ENCODE measurements at places on chromosomes 4 and X.

GRCh38 chrX:108285356-108285755 is 152.9 kb downstream of the COL4A6 start:
- no peak for DNase-seq

DNA sequence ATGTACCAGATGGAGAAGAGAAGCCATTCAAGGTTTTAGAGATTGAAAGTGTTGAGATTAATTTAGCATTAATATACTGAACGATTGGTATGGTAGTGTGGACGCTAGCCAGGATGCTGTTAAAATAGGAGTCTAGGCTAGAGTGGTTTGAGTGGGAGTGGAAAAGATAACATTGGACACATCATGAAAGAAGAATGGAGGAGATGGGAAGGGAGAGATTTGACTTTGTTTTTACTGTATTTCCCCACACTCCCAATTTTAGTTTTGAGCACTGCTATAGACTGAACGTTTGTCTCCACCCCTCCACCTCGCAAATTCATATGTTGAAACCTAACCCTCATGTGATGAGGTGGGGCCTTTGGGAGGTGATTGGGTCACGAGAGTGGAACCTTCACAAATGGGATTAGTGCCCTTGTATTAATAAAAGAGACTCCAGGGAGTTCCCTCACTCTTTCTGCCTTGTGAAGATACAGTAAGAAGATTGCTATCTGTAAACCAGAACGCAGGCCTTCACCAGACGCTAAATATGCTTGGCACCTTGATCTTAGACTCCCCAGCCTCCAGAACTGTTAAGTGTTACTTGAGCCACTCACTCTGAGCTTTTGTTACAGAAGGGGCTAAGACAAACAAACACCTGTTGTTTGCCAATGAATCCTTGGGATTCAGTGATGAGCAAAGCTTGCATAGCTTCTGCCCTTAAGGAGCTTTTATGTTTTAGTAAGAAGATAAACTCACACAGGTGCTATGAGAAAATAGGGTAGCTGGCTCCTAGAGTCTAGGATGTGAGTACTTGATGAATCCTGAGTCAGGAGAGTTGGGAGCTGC is 25.8 kb downstream of the USP9X start:
- DNase-seq = no peak

- no peak for DNase-seq
Measured at GRCh38 chr4:155597281-155597680, 69.4 kb upstream of the GUCY1A1 start.

DNA sequence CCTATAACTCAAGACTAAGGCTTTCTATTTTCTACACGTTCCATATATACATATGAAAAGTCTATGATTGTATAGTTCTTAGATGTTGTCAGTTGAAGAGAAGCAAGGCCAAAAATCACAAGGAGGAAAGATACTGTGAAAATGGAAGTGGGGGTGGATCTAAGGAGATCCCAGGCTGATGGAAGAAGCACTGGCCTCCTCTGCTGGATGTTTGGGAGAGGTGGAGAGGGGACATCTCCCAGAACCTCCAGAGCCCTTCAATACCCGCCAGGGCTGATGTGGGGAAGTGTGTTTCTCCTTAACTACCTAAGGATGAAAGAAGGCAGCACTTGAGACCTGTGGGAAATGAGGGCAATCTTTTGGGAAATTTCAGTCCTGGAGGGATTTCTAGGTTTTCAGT is 67.4 kb downstream of the RASGEF1B start:
- no peak for DNase-seq

DNA sequence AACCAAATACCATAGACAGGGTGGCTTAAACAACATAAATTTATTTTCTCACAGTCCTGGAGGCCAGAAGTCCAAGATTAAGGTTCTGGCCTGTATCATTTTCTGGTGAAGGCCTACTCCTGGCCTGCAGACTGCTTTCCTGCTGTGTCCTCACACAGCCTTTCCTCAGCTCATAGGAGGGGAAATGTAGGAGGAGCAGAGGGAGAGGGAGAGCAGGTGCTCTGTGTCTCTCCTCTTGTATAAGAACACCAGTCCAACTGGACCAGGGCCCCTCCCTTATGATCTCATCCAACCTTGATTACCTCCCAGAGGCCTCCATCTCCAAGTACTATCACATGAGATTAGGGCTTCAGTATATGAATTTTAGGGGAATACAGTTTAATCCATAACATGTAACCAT is 34.3 kb downstream of the RAPGEF2 start:
- DNase-seq = no peak

DNA sequence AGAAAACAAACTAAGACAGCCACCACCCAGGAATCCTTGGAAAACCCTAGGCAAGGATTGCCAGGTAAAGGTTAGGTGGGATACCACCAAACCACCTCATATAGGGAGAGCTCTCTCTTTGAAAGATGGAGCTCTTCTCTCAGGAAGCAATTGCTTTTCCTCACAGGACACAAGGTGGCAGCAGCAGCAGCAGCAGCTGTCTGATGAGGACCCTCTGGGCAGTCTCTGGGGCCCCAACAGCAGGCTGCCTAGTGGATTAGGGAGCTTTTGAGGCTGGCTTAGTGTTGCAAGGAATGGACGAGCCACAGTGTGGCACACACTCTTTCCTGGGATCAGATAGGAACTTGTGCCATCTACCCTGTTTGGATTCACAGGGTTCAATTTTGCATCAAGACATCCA is 41.4 kb upstream of the CHRDL1 start:
- no peak for DNase-seq

DNA sequence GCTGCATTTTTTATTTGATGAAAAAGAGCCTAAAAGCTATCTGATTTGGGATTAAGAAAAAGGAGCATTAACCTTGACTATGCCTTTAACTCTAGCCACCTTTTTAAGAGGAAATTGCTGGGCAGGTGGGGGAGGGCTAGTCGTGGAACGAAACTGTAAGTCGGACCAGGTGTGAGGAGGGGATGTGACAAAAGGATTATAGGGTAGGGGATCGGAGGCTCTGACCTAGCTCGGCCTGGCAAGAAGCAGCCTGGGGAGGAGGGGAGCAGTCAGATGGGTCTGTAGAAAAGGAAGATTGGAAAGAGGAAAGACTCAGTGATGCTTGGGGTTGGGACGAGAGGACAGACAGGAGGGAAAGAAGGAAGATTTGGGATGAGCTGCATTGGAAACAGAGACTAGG is 21.1 kb upstream of the SPCS3 start:
- DNase-seq = no peak

GRCh38 chr4:139884438-139884837 is 218.8 kb downstream of the MGST2 start:
- no peak for DNase-seq

- DNase-seq = no peak
Measured at GRCh38 chr4:128769011-128769410, 40.5 kb upstream of the JADE1 start.

- DNase-seq = no peak
Measured at GRCh38 chr4:77593101-77593500, 12.5 kb upstream of the CXCL13 start.

DNA sequence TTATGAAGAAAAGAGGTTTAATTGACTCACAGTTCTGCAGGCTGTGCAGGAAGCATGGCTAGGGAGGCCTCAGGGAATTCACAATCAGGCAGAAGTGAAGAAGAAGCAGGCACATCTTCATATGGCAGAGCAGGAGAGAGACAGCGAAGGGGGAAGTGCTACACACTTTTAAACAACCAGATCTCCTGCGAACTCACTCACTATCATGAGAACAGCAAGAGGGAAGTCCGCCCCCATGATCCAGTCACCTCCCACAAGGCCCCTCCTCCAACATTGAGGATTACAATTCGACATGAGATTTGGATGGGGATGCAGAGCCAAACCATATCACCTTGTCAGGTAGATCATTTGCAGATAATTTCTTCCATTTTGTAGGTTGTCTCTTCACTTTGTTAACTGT is 555.5 kb upstream of the MAGEB2 start:
- no peak for DNase-seq

GRCh38 chr4:114036426-114036825 is 57.0 kb upstream of the ARSJ start:
- no peak for DNase-seq

GRCh38 chrX:53421772-53422085 is 725 bp downstream of the SMC1A start:
- DNase-seq = no peak

GRCh38 chr4:153327247-153327646 is 17.2 kb upstream of the MND1 start:
- no peak for DNase-seq

DNA sequence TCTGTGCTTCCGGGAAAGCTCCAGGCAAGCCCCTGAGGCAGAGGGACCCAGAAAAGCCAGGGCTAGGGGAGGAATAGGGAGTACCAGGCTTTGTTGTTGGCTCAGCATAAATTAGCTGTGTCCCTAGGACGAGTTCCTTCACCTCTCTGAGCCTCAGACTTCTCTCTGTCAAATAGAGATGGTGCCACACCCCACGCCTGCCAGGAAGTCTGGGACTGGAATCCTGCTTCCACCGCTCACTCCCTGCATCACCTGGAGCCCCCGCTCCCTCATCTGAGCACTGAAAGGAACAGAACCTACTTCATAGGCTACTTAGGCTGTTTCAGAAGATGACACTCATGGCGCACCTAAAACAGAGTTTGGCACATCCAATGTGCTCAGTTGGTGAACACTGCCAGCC is 8.1 kb upstream of the JAKMIP1 start:
- DNase-seq = no peak

DNA sequence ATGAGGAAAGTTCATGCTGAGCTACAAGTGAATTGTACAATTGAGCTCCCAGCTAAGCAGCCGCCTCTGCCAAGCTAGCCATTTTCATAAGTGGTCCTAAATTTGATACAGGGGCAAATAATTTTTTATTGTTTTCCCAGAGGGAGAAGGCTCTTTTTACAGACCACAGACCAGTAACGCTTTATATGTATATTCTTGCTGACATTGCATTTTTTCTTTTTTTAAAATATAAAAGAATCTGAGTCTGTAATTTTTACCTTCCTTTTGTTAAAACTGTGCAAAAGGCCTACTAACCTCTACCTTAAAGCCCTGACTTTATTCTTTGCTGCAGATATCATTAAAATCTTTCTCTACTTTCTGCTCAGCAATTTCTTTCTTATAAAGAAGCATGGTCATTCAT is 501.2 kb upstream of the INTU start:
- DNase-seq = no peak

- no peak for DNase-seq
Measured at GRCh38 chr4:15990570-15991285, 27.8 kb upstream of the FGFBP2 start.

- no peak for DNase-seq
Measured at GRCh38 chr4:7004331-7004730, 38.8 kb upstream of the TADA2B start.

- no peak for DNase-seq
Measured at GRCh38 chr4:35463251-35463952, 780.9 kb downstream of the ARAP2 start.

- DNase-seq = no peak
Measured at GRCh38 chrX:31036895-31037294, 34.9 kb downstream of the FTHL17 start.

- no peak for DNase-seq
Measured at GRCh38 chr4:27635936-27636913, 775.6 kb downstream of the STIM2 start.

DNA sequence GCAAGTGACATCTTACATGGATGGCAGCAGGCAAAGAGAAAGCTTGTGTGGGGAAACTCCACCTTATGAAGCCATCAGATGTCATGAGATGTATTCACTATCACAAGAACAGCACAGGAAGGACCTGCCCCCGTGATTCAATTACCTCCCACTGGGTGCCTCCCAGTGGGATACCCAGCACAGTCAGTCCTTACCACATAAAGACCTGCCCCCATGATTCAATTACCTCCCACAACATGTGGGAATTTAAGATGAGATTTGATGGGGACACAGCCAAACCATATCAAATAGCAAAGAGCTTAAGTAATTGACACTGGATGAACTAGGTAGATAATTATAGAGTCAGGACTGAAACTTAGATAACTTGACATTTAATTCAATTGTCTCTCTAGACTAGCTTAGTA is 85.6 kb downstream of the SLIT2 start:
- no peak for DNase-seq

GRCh38 chr4:87838890-87839591 is 6.3 kb downstream of the MEPE start:
- DNase-seq = no peak

DNA sequence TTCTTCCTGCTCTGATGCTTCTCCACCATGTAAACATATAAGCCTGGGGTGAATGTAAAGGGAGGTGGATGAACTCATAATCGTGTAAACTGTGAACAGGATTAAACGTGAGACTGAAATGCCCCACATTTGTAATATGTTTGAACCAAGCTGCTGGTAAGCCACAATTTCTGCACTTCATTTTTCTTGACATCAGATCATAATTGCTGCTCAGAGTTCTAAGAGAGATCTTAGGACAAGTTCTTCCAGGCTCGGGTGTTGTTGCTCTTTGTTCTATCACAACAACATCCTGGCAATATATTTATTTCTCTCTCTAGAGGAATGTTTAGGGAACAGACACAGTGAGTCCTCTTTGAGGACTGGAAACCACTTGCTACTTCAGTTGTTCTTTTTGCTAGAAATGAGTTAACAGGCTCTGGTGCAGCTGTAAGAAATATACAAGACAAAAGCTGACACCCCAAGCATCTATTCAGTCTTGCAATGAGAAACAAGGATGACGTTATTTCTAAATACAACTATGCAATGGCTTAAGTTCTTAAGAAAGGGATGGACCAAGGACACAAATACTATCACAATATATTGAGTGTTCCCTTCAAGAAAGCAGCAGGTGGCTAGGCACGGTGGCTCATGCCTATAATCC is 59.6 kb downstream of the LNX1 start:
- DNase-seq = no peak

DNA sequence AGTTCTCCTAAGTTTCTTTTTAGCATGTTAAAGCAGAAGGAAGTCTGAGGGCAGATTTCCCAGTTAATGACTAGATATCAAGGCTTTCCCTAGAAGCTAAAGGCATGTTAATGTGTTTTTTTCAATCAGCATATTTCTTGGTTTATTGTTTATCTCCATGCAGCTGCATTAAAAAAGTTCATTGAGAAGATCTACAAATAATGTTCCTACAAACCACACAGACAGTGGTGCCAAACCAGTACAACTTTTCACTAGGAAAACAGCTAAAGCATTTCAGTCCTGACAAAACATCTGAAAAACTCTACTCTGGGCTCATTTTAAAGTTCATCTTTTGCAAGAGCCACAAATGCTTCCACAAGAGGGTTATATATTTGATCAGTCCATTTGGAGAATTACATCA is 320.0 kb downstream of the ADGRL3 start:
- no peak for DNase-seq

DNA sequence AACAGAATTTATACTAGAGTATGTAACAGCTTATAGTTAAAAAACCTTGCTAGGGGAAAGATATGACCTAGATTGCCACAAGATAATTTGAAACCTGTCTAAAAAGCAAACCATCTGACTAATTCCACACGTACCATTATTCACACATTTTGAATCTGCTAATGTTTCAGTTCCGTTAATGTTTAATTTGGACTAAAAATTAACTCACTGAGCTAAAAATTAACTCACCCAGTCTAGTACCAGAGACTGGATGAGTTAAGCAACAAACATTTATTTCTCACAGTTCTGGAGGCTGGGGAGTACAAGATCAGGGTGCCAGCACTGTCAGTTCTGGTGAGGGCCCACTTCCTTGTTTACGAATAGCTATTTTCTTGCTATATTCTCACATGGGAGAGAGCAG is 231.5 kb upstream of the DIAPH2 start:
- DNase-seq = no peak

GRCh38 chr4:18051281-18051680 is 29.7 kb upstream of the LCORL start:
- no peak for DNase-seq

- no peak for DNase-seq
Measured at GRCh38 chr4:159117968-159118367, 15.1 kb downstream of the RAPGEF2 start.

GRCh38 chr4:139279760-139280620 is at the start of gene MGARP:
TSS of gene MGARP (minus strand) at chr4:139280225. CDS start at chr4:139280158, 67 bp downstream.
- DNase-seq = peak; percentile 12
